ENCODE measurements at places on chromosomes 7 and 10.

DNA sequence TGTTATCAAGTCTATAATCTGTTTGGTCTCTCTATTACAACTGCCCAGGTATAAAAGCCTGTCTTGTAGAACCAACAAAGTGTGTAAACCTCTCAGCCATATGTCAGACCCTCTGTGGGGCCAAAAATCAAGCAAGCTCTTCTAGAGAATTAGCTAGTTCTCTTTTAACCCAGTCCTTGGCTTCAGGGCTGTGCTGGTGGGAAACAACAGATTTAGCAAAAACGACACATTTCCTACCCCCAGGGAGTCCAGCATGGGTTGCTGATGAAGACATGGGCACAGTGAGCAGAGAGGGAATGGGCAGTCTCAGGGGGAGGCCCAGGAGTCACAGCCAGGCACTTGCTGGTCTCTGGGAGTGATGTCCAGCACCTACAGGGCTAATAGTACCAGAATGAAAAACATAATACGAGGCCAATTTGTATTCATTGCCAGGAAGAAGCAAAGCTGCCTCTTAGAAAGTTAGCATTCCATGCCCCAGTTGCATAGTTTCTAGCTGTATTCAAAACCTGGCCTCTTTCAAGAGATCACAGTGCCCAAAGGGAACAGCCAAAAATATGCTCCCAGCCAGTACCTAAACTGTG is 80.1 kb downstream of the FRMD4A start:
- no peak for DNase-seq

DNA sequence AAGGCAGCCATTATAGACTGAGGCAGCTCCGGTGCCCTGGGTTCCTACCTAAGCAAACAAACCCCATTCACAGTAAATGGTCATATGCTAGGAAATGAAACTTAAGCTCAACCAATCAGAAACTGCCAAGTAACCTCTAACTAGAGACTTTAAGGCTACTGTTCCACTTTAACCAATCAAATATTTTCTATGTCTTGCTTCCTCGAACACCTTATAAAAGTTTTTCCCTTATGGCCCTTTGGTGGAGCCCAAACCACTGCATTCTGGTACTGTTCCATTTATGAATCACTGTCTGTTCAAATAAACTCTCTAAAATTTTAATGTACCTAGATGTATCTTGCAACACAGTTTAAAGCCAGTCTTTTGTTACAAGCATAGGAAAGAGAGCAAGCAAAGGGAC is 361.1 kb downstream of the HGF start:
- DNase-seq, result no peak

- no peak for DNase-seq
Observed at GRCh38 chr7:37541810-37542443, 93.3 kb upstream of the ELMO1 start.

- DNase-seq, result no peak
Observed at GRCh38 chr7:93957767-93958166, 36.2 kb downstream of the GNG11 start.

GRCh38 chr10:58268454-58268945 is 462 bp upstream of the CISD1 start:
- no peak for DNase-seq
